ENCODE measurements at places on chromosomes 16 and 17.
A peak's percentile ranks its signal among the peaks of the same experiment; 100 is the strongest.

DNA sequence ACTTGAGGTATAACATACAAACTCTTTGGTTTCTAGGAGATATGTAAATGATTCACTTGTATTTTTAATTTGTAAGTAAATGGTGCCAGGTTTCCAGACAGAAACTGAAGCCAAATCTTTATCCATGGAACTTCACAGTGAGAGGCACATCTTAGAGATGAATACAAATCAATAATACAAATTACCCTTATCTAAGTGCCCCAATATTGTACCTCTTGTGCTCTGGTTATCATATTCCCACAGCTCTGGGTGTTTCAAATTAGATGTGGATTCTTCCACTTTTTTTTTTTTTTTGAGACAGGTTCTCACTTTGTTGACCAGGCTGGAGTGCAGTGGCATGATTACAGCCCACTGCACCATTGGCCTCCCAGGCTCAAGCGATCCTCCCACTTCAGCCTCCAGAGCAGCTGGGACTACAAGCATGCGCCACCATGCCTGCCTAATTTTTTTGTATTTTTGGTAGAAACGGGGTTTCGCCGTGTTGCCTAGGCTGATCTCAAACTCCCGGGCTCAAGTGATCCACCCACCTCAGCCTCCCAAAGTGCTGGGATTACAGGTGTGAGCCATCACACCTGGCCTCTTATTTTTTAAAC is 38.0 kb upstream of the DHX40 start:
- no peak for DNase-seq

- peak; percentile 50 for DNase-seq
Observed at GRCh38 chr17:78933025-78933958, 8.1 kb upstream of the TIMP2 start.

GRCh38 chr16:17227278-17227677 is 243.5 kb downstream of the XYLT1 start:
- no peak for DNase-seq

DNA sequence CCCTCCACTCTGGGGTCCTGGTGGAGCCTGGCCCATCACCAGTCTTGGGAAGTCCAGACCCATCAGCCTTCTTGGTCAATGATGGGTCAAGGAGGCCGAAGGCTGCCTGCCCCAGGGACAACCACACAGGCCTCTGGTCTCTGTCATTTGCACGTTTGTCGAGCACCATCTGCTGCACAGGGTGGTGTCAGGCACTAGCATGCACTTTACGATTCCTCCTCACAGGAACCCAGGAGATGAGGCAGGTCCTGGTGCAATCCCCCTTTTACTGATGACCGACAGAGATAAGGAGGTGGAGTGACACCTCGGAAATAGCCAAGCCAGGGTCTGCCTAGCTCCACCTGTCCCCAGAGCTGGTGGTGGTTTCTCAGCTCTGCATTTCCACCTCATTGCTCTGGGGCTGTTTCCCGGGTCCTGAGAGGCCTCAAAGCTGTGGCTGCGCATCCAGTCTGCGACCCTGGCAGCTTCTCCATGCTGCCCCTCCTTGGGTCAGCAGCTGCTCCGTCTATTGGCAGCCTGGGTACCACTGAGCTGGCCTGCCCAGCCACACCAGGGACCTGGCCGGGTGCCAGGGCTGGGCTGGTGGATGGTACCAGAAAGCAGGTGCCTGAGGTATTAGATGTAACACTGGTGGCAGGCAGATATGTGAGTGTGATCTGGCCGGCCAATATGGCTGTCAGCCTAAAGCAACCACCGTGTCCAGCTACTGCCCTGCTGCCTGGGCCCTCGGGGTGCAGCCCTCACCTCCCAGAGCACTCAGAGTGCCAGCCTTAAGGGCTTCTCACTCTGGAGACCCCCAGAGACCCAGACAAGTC is 10.0 kb downstream of the MMP15 start:
- DNase-seq: no peak

- DNase-seq: no peak
Observed at GRCh38 chr16:10219742-10220141, 37.5 kb upstream of the GRIN2A start.

DNA sequence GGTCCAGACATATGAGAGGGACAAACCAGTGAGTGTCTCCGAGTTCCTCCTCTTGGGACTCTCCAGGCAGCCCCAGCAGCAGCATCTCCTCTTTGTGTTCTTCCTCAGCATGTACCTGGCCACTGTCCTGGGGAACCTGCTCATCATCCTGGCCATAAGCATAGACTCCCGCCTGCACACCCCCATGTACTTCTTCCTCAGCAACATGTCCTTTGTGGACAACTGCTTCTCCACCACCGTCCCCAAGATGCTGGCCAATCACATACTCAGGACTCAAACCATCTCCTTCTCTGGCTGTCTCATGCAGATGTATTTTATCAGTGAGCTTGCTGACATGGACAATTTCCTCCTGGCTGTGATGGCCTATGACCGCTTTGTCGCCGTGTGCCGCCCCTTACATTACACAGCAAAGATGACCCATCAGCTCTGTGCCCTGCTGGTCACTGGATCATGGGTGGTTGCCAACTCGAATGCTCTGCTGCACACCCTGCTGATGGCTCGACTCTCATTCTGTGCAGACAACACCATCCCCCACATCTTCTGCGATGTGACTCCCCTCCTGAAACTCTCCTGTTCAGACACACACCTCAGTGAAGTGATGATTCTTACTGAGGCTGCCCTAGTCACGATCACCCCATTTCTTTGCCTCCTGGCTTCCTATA is 19.2 kb downstream of the ZNF200 start:
- peak; percentile 7 for DNase-seq

- DNase-seq: no peak
Observed at GRCh38 chr17:4162775-4163466, 19.9 kb downstream of the CYB5D2 start.

DNA sequence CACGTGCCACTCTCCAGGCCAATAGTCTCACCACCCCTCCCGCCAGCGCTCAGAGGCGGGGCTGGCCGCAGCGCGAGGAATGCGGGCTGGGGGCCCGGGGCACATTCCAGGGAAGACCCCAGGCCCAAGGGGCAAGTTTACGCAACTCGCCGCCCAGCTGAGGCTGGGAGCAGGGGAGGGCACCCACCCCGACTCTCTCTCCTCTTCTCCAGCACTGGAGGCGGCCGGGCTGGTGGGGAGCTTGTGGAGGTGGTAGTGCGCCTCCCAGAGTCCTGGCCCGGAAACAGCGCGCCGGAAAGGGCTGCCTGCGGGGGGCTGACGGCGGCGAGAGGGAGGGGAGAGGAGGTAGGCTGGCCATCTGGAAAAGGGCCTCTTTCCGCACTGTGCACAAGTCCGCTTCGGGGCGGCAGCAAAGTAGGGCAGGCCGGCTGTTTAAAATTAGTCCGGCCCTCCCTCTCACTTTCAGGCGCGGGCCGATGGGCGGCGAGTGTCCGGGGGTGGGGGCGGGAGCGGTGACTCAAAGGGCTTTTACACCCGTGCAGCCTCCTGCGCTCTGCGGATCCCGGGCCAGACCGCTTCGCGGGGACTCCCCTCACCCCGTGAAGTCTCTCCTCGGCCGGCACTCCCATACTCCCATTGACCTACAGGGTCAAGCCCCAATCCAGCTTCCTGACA is 1.1 kb downstream of the FHOD1 start:
- peak; percentile 38 for DNase-seq

- no peak for DNase-seq
Observed at GRCh38 chr16:65287307-65287706, 165.4 kb upstream of the CDH11 start.

- no peak for DNase-seq
Observed at GRCh38 chr17:16033729-16034349, 34.2 kb downstream of the TTC19 start.

- no peak for DNase-seq
Observed at GRCh38 chr17:43316522-43317142, 82.2 kb upstream of the ARL4D start.

DNA sequence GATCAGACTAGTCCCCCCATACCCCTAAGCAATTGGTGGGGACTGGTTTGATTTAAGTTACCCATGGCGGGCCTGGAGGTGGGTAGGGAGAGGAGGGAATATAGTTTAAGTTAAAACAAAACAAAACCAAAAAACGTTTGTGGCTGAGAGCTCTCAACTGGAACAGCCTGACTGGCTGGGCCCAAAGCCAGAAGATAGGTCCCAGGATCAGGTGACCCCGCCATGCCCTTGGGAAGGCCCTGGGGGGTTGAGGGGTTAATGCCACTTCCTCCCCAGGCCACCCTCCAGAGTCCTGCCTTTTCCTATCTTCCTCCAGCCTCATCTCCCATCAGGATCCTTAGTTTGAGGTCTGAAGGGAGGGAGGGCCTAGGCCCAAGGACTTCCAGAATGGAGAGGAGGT is 82.3 kb upstream of the LHX1 start:
- DNase-seq: no peak

- no peak for DNase-seq
Observed at GRCh38 chr17:19248928-19249574, 11.9 kb downstream of the EPN2 start.

DNA sequence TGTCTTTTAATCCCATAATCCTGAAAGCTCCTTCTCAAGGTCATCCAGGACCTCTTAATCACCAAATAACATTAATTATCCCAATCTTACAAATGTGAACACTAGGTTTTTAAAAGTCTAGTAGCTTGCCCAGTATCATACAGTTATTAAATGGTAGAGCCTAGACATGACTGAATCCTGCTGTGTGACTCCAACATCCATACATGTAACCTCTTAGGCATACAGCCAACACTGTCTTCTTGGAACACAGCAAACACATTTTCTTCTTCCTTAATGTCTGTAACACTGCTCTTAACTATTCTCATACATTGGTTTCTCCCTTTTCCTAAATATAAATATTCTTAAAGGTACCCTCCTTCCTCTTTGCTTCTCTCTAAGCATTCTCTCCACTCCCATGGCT is 13.7 kb downstream of the BRIP1 start:
- no peak for DNase-seq

GRCh38 chr16:47979164-47979520 is 176.7 kb downstream of the ABCC12 start:
- DNase-seq: no peak

DNA sequence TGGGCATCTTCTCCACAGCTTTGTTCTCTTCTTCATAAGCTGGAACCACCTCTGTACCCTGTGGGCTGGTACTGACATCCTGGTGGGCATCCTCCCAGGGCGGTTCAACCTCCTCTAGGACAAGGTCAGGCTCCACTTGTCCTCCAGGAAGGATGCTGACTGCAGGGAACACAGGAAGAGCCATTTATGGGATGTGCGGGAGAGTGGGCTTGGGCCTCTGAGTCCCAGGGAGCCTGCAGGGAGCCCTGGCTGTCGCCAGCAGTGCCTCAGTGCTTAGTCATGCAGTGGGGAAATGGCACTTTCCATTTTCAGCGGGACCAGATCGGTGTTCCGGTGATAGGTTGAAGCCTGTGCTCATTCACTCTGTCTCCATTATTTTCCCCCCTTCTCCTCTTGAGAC is 20.5 kb downstream of the CNGB1 start:
- DNase-seq: no peak

GRCh38 chr16:4380119-4381063 is 8.7 kb downstream of the VASN start:
- DNase-seq: no peak

- DNase-seq: no peak
Observed at GRCh38 chr17:82821554-82821953, 18.3 kb downstream of the ZNF750 start.

DNA sequence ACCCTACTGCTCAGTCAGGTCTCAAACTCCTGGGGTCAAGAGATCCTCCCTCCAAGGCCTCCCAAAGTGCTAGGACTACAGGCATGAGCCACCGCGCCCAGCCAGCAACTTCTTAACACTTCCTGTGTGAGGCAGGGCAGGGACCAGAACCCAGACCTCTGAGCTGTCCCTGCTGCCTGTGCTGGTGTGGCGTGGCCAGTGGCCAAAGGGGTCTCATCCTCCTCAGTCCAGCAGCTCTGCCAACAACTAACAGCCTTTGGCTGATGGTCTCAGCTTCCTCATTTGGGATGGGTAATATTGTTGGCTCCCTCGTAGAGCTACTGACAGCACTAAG is 1.4 kb upstream of the LLGL1 start:
- DNase-seq: no peak

DNA sequence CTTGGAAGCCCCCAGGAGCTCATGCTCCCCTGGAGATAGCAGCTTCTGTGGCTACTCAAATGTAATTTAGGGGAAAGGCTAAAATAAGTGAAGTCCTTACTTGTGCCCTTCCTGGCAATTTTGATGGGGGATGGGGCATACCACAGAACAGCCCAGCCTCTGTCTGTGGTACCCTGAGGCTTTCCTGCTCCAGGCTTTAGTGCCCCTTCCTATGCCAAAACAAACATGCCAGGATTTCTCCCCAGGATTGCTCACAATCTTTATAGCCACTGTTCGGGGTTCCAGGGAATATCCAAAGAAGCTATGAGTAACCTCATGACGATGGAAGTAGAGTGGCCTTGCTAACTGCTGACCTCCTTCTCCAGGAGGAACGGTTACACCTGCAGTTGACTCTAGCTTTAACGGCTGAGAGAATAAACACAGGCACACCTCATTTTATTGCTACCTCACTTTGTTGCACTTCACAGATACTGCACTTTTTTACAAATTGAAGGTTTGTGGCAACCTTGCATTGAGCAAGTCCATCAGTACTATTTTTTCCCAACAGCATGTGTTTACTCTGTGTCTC is 24.9 kb downstream of the CCL4 start:
- no peak for DNase-seq

GRCh38 chr16:49452108-49452507 is 78.5 kb downstream of the C16orf78 start:
- no peak for DNase-seq

GRCh38 chr16:19840524-19841110 is 44.0 kb downstream of the GPRC5B start:
- DNase-seq: no peak

DNA sequence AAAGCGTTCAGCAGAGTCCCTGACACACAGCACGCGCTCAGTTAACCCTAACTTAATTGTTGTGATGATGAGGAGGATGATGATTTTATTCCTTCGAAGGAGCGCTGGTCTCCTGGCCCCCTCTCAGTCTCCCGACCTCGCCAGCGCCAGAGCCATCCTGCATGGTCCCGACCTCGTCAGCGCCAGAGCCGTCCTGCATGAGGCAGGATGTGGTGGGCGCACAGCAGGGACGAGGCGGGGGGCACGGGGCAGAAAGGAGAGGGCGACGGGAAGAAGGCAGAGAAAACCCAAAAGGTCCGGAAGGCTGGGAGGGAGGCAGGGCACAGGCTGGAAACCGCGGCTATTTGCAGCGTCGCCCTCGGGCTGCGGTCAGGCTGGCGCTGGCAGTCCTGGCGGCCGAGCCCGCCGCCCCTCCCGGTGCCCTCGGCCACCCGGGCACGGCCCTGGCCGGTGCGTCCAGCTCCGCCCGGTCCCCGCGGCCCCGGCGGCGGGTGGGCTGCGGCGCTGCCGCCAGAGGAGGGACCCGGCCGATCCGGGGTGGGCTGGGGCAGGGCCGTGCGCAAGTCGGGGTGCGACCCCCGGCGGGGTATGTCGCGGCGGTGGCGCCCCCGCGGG is 3.0 kb upstream of the TAC4 start:
- no peak for DNase-seq

DNA sequence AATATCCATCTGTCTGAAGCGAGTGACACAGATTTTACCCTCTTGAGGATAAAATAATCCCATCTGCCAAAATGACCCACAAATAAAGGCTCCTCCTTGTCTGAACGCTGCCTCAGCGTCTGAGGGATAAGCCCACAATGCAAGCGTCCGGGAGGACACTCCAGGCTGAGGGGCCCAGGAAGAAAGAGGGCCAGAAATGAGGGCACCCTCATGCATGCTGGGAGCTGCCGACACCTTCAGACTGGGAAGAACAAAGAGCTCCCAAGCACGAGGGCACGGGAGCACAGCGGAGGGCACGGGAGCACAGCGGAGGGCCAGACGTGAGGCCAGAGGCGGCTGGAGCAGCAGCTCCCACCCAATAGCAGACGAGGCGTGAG is 126.9 kb downstream of the ZNF778 start:
- DNase-seq: no peak

Measured in stimulated activated CD4-positive, alpha-beta T cell treated with anti-CD3 and anti-CD28 coated beads, Interleukin-4, amount 100 ng/mL, for 24 hours (primary cell).